T-helper 1 cell (primary cell): ENCODE measurements at places on chromosomes 2 and 18.

DNA sequence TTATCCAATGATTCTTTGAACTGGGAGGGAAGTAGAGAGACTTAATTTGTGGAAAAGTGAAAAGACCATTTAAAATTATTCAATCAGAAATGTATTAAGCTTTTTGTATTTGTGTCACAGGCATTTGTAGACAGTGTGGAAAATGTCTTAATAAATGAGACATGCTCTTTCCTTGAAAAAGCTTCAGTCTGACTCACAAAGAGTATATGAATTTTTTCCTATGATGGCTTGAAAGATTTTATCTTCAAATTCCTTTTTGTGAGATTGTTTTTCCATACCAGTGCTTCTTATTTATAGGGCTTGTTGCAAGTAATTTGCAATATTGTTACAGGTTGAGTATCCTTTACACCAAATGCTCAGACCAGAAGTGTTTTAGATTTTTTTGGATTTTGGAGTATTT, 39.5 kb downstream of the STON1 start:
- no peak for DNase-seq

- DNase-seq: no peak
Observed at GRCh38 chr2:174145827-174146226, 102.5 kb downstream of the OLA1 start.

DNA sequence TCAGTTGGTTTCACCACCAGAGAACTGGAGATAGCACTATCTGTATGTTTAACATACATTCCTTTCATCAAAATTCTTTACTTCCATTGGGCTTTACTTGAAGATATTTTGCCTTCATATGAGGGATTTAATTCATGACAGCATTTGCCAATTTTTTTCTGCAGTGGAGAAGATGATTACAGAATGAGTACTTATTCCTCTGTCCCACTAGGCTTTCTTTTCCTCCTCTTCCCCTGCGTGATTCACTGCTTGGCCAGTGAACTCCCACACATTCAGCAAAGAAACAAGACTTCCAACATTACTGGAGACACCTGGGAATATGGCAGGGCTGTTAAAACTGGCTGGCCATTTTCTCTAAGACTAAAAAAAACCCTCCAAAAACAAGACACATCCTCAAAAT, 425.8 kb upstream of the KCNH7 start:
- DNase-seq: no peak

DNA sequence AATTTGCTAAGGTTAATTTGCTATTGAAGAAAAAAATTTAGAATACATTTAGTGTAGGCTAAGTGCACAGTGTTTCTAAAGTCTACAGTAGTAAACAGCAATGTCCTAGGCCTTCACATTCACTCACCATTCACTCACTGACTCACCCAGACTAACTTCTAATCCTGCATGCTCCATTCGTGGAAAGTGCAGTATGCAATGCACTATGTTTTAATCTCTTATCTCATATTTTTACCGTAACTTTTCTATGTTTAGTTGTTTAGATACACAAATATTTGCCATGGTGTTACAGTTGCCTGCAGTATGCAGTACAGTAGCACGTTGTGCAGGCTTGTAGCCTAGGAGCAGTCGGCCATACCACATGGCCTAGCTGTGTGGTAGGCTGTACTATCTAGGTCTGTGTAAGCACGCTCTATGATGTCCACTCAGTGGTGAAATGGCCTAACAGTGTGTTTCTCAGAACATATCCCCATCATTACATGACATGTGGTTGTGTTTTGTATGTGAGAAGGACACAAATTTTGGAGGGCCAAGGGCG, 18.1 kb upstream of the RFX8 start:
- no peak for DNase-seq

GRCh38 chr2:14348247-14348646, 284.3 kb upstream of the LRATD1 start:
- DNase-seq: no peak

- no peak for DNase-seq
Observed at GRCh38 chr2:182554950-182555349, 128.1 kb upstream of the PDE1A start.

GRCh38 chr2:32611771-32612170, 16.1 kb upstream of the TTC27 start:
- DNase-seq: no peak

DNA sequence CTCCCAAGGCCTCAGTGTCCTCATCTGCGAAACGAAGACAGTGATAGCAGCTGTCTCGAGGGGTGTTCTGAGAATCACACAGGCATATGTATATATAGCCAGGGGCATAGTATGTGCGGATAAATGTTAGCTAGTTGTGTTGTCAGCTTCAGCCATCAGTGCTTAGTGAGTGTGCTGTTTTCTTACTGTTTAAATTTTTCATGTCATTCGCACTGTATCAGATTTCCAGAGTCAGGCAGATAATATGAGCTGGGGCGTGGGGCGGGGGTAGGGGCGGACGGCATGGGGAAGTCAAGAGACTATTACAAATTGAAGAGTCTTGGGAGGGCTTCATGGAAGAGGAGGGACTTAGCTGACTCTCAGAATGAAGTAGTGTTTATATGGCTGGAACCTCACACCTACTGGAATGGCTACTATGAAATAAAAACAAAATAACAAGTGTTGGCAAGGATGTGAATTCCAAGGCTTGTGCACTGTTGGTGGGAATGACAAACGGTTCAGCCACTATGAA, 7.0 kb downstream of the TRAPPC12 start:
- no peak for DNase-seq

DNA sequence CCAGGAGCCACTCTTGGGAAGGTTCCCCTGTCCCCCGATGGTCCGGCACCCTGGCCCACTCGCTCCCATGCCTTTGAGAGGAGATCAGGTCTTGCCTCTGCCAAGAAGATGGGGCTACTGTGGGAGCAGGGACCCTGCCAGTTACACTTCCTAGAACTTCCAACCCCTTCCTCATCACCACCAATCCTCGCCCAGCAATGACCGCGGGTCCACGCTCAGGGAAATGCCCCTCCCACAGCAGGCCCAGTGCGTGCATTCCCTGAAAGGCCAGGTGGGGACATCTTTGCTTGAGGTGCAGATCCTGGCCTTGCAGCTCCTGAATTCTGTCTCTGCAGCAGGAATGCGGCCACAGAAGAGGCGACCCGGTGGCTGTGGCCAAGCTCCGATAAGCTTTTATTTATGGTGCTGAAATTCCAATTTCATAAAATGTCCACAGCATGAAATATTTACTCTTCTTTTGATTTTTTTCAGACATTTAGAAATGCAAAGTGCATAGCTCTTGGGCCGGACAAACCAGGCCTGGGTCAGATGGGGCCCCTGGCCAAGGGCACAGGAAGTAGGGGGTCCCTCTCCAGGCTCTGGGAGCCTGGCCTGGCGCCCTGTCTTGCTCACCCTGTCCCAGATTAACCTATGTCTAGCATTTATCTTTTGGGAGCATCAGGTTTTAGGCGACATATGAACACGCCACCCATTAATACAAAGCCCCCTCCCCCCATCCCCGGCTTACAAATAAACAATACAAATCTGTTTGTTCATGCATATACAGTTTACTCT, 29.8 kb downstream of the PXDN start:
- DNase-seq: no peak
